Activated T-helper 1 cell treated with anti-CD3 and anti-CD28 coated beads, Interleukin-12 subunit alpha, Interleukin-12 subunit beta, Interleukin-2, Interleukin-4 antibody, amounts not matched to agents 30 ng/mL and 10 ng/mL and 1 ng/mL, durations not matched to agents 14 hours and 24 hours and 36 hours (primary cell): ENCODE measurements at places on chromosomes 16 and 17. TPM values are rescaled to one million over a fixed set of nuclear protein-coding genes. Genes with fewer than 3 reads are reported as not detected.

DNA sequence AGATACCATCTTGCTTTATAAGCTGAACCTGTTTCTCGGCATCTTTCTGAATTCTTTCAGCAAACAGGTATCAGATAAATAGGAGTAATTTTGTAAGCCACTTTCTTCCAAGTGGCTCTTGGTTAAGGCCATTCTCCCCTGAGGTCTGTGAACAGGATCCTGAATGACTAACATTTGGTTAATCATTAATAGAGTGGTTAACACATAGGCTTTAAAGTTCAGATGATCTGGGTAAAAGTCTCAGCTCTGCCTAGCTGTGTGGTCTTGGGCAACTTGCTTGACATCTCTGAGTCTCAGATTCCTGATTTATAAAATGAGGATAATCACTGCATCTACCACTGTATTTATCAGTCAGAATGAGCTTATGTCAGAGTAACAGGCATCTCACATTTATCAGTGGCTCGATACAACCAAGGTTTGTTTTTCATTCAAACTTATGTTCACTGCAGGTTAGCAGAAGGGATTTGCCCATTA, 44.4 kb upstream of the ANKFN1 start:
- no peak overlapping the region for H3K4me3 ChIP-seq
- no peak for DNase-seq

- H3K27ac ChIP-seq: no peak within 1 kb of the TSS
- H3K36me3 ChIP-seq: no peaks in the 10 kb centered on the region
- DNase-seq: no peak
- H3K27me3 ChIP-seq: peaks cover 18% of the 10 kb centered on the region
- peaks cover 13% of the 10 kb centered on the region for H3K4me1 ChIP-seq
- no peak within 1 kb of the TSS for H3K4me3 ChIP-seq
These were observed at the start of gene CD300H for GRCh38 chr17:74567397-74567796. Gene CD300H, minus strand, starts transcription at chr17:74567509.

DNA sequence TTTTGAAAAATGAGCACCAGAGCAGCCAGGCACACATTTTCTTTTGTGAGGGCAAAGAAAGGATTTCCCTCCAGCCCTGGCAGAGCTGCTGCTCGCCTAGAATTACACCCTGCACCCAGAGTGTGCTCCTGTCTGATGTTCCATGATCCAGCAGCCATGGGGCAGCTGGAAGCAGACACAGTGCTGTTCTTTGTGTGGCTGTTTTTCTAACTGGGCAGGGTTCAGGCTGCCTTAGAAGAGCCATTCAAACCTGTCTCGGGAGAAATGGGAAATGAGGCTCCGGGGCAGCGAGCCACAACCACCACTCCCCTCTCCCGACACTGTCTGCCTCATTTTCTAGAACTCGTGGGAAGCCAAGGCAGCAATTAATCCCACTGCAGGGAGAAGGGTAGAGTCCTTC, 28.9 kb downstream of the LITAF start:
- H3K27me3 ChIP-seq: no peaks in the 10 kb centered on the region
- H3K4me3 ChIP-seq: no peak overlapping the region
- peaks cover 42% of the 10 kb centered on the region for H3K36me3 ChIP-seq
- DNase-seq: no peak

DNA sequence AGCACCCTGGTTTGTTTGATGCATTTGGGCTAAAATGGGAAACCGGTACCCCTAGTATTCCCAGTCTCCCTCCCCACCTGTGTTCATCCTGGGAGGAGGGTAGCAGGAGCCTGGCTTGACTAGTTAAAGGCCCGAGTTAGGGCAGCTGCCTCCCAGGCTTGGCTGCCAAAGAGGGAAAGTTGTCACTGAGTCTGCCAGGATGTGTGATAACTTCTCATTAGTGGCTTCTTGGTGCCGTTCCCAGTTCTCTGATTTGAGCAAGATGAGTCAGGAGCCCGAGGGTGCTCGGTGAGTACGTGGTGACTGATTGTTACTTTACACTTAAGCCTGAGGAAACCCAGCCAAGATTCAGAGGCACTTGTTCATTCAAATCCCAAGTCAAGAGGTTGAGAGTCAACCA, 2.5 kb downstream of the KRT32 start:
- no peak for DNase-seq
- H3K27ac ChIP-seq: no peak overlapping the region
- no peaks in the 10 kb centered on the region for H3K36me3 ChIP-seq

GRCh38 chr17:78532922-78533640, 44.1 kb downstream of the DNAH17 start:
- no peak overlapping the region for H3K4me3 ChIP-seq
- H3K36me3 ChIP-seq: no peaks in the 10 kb centered on the region
- peak overlapping the region; percentile 40 for H3K27ac ChIP-seq
- DNase-seq: no peak
- no peaks in the 10 kb centered on the region for H3K27me3 ChIP-seq

DNA sequence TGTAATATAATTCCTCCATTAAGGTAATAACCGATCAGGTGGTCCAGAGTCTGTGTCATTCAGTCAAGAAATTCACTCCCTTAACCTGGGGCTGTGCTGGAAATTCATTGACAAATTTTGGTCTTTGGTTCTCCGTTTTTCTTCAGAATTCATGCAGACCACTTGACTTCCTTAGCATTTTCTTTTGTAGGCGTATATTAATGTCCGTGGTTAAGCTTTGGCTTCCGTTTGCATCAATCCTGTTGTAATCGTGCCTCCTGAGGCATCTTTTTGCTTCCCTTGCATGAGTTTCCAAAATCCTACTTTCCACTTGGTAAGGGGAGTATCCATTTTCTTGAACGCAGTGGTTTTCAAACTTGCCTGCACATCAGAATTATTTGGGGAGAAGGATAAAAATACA, 9.0 kb downstream of the LRRC37B start:
- H3K27ac ChIP-seq: no peak overlapping the region
- peaks cover 50% of the 10 kb centered on the region for H3K4me1 ChIP-seq
- peak overlapping the region; percentile 13 for H3K4me3 ChIP-seq
- H3K27me3 ChIP-seq: no peaks in the 10 kb centered on the region

DNA sequence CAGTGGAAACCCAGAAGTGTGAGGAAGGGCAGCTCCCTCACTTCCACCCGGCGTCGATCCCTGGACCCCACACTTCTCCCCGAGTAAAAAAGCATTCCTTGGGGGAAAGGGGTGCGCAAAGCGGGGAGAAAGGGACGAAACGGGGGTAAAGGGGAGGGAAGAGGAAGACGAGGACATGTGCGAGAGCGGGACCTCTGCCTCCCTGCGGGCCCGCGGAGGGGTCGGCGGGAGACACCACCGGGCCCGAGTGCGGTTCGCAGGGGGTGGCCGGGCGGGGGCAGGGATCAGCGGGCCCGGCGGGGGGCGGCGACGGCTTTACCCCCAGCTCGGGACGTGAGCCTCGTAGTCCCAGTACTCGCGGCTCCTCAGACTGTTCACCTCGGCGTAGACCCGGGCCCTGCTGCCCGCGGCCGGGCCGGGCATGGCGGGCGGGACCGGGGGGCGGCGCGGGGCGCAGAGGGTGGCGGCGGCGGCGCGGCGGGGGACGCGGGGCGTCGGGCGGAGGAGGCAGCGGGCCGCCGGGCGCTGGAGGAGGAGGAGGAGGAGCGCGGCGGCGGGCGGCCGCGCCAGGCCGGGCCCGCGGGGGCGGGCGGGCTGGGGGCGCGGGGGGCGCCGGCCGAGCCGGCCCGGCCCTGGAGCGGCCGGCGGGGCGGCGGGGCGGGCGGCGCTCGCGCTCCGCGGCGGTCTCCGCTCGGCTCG, 443 bp downstream of the CSNK2A2 start:
- H3K36me3 ChIP-seq: peaks cover 35% of the 10 kb centered on the region
- no peak for DNase-seq
- peak overlapping the region; percentile 92 for H3K4me3 ChIP-seq
- H3K27me3 ChIP-seq: peaks cover 6% of the 10 kb centered on the region

Gene HLF
- 0.36 and 0.54 TPM in 2 replicates for total RNA-seq

Gene TAC4
- not detected in 2 replicates for total RNA-seq

Gene NPIPB6
- 2.6 and 4.1 TPM in 2 replicates for total RNA-seq

Gene MFSD6L
- 0.12 and 0.13 TPM in 2 replicates for total RNA-seq

Gene GPT2
- total RNA-seq: 20.9 and 22.3 TPM in 2 replicates

Gene ABCC1
- total RNA-seq: 102 and 108 TPM in 2 replicates

Gene NCOR1
- total RNA-seq: 123 and 131 TPM in 2 replicates

Gene SLC12A3
- total RNA-seq: not detected in 2 replicates
